ENCODE measurements at places on chromosomes 5 and 9. TPM values are rescaled to one million over a fixed set of nuclear protein-coding genes. Genes with fewer than 3 reads are reported as not detected.

TMEM252 gene
- total RNA-seq = not detected

THBS4 gene
- 0.23 TPM for total RNA-seq

GABRA1 gene
- total RNA-seq = not detected

GOLPH3 gene
- 75.5 TPM for total RNA-seq

BARHL1 gene
- total RNA-seq = not detected

ENTPD2 gene
- total RNA-seq = 3.3 TPM

HAUS6 gene
- total RNA-seq = 20.6 TPM

WNT8A gene
- total RNA-seq = not detected

TMEM171 gene
- total RNA-seq = 6.6 TPM

BTNL3 gene
- total RNA-seq = not detected

C6 gene
- not detected for total RNA-seq

ARSI gene
- total RNA-seq = 34.3 TPM

FOXD4L3 gene
- 0.12 TPM for total RNA-seq

LYRM7 gene
- total RNA-seq = 3.7 TPM

SLC6A3 gene
- total RNA-seq = 0.97 TPM

ZFP2 gene
- 0.06 TPM for total RNA-seq

PDE6A gene
- 0.24 TPM for total RNA-seq

SPARC gene
- total RNA-seq = 20.5 TPM

AGXT2 gene
- not detected for total RNA-seq

HSPB3 gene
- total RNA-seq = not detected

GCNT4 gene
- 0.16 TPM for total RNA-seq

CHSY3 gene
- total RNA-seq = 0.09 TPM

PCDHA12 gene
- 3.2 TPM for total RNA-seq

PCDHGA9 gene
- 0.07 TPM for total RNA-seq

STING1 gene
- total RNA-seq = 0.66 TPM

CDKN2B-AS1 gene
- not detected for total RNA-seq

TRIM36 gene
- total RNA-seq = 1.8 TPM

HRCT1 gene
- total RNA-seq = 0.20 TPM

SPATA31C1 gene
- total RNA-seq = not detected

CDX1 gene
- total RNA-seq = not detected

CBY3 gene
- not detected for total RNA-seq

ADGRV1 gene
- total RNA-seq = 0.56 TPM

PHYHD1 gene
- 0.24 TPM for total RNA-seq

PCDHA1 gene
- total RNA-seq = 0.29 TPM

LCN15 gene
- not detected for total RNA-seq

NEURL1B gene
- total RNA-seq = 8.5 TPM

PDZD2 gene
- 0.60 TPM for total RNA-seq

CNTNAP3B gene
- total RNA-seq = 15.8 TPM

SPINK6 gene
- 0.45 TPM for total RNA-seq

SPRY4 gene
- 10.3 TPM for total RNA-seq

ADAMTS13 gene
- total RNA-seq = 0.60 TPM

DNAJB5 gene
- 7.8 TPM for total RNA-seq

NEUROG1 gene
- total RNA-seq = not detected

KCNN2 gene
- total RNA-seq = 0.07 TPM

NOXA1 gene
- total RNA-seq = 1.7 TPM

All from A549 treated with Hydrocortisone at 1 μM for 4 hours (cell line).